ENCODE measurements at places on chromosomes 11 and 22.

DNA sequence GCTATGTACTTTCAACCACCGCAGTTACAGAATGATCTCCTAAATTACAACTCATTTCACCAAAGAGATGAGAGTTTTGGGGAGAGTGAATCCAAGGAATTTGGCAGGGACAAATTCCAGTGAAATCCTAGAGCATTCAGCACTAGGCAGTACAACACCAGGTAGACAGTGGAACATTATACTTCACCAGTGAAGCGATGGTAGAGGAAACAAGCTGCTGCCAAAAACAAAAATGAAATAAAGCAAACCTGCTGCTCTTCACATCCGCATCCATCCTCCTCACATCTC is 16.9 kb downstream of the SMCO4 start:
- DNase-seq: no peak

DNA sequence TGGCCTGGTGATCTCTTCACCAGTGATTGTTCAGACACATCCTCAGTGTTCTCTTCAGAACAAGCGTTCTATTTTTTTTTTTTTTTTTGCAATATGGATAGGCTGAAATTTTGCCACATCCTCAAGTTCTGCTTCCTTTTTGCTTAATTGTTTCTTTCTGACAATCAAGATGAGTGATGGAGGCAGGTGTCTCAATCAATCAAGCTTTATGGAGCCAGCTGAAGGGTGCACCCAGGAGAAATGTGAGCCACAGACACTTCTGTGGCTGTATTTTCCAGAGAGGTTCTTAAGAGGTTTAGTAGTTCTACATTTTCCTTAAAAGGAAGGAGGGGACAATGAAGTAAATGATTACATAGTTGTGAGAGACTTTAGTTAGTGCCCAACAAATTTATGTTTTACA is 43.9 kb upstream of the ASPHD2 start:
- no peak for DNase-seq

DNA sequence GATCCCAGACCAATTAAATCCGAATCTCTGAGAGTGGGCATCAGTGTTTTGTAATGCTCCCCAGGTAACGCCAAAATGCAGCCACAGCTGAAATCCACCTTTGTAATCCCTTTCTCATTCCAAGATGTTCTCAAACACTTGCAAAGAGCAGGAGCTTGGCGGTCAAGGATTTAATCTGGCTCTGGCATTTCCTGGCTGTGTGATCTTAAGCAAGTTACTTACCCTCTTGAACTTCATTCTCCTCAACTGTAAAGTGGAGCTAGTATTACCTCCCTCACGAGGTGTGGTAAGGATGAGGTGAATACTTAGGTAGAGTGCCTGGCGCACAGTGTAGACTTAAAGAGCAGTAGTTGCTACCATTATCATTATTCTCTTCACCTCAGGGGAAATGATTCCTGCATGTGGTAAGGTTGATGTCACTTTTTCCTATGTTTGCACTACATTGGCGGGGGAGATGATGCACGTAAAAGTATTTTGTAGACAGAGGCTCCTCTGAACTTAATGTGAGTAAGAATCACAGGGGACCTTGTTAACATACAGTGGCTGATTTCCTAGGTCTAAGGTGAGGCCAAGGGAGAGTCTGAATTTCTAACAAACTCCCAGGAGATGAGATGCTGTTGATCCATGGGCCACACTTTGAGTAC is 210.4 kb upstream of the PITPNB start:
- DNase-seq: no peak

DNA sequence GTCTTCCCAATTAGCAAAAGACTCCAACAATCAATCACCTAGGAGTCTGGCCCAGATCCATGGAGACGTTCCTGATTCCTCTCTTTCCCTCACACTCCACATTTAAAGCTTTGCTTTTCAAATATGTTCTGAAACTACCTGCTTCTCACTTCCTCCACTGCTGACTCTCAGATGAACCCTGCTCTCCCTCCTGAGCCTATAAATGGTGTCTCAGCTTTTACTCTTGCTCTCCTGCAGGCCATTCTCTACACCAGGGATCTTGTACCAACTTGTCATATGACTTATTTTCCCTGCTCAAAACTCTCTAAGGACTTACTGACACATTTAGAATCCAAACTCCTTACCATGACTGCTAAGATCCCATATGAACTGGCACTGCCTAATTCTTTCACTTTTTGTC is 138.4 kb upstream of the DDI1 start:
- DNase-seq: no peak

- DNase-seq: no peak
Observed at GRCh38 chr11:113129261-113129992, 168.2 kb downstream of the NCAM1 start.

- DNase-seq: no peak
Observed at GRCh38 chr11:3047637-3048036, 9.6 kb downstream of the CARS1 start.

GRCh38 chr11:70063121-70063520 is 15.0 kb upstream of the ANO1 start:
- DNase-seq: peak; percentile 0

DNA sequence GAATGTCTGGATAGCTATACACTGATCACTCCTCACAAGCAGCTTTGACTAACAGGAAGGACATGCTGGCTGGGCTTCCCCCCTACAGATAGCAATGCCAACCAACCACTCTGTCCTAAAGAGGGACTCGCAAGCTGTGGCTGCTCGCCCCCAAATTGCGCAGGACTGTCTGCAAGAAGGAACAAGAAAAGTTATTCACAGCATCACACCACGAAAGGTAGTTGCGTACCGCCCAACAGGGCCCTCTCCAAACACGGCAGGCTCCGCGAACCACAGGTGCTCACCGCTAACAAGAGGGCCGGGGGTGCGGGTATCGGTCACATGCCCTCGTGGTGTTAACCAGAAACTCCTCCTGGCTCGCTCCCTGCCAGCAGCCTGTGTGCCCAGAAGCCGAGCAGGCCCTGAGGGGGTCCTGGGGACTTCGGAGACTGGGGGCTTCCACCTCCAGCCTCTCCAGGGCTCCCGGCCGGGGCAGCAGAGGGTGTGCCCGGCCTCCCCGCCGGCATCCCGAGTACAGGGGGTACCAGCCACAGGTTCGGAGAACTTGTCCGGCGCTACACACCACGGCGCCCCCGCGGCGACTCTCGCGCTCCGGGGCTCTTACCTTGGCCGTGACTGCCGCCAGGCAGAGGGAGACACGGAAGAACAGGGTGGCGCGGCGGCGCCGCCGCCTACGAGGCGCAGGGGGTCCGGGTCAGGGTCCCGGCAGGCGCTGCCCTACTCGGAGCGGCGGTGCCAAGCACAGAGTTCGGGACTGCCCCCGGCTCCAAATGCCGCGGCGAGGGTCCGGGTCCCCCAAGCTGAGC is 682 bp downstream of the LARGE1 start:
- DNase-seq: peak; percentile 47

DNA sequence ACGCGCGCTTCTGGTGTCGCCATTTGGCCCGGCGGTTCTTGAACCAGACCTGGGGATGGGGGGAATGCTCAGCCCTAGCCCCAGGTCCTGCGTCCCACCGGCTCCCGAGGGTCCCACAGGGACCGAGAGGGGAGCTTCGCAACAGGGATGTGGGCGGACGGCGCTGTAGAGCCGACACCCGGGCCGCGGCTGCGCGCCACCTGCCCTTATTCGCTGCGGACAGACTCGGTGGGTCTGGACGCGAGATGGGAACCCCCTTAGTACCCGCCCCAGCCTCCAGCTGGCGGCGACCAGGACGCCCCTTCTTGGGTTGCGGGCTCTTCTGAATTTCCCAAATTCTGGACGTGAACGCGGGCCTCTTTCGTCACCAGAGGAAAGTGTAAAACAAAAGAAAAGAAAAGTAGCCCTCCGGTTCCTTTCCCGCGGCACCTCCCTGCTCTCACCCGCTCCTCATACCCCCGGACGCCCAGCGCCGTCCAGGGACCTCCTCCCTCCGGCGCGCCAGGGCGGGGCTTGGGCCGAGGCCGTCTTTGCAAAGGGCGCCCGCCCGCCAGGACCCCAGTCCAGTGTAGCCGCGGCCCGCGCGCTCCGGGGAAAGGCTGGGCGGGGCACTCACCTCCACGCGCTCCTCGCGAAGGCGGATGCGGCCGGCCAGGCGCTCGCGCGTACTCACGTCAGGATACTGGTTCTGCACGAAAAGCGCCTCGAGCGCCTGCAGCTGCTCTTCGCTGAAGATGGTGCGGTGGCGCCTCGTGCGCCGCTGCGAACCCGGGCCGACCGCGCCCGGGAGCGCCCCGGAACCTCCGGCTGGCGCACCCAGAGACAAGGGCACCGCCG is 827 bp downstream of the GSC2 start:
- no peak for DNase-seq

GRCh38 chr11:40273192-40273732 is 1186.2 kb downstream of the LRRC4C start:
- DNase-seq: no peak

DNA sequence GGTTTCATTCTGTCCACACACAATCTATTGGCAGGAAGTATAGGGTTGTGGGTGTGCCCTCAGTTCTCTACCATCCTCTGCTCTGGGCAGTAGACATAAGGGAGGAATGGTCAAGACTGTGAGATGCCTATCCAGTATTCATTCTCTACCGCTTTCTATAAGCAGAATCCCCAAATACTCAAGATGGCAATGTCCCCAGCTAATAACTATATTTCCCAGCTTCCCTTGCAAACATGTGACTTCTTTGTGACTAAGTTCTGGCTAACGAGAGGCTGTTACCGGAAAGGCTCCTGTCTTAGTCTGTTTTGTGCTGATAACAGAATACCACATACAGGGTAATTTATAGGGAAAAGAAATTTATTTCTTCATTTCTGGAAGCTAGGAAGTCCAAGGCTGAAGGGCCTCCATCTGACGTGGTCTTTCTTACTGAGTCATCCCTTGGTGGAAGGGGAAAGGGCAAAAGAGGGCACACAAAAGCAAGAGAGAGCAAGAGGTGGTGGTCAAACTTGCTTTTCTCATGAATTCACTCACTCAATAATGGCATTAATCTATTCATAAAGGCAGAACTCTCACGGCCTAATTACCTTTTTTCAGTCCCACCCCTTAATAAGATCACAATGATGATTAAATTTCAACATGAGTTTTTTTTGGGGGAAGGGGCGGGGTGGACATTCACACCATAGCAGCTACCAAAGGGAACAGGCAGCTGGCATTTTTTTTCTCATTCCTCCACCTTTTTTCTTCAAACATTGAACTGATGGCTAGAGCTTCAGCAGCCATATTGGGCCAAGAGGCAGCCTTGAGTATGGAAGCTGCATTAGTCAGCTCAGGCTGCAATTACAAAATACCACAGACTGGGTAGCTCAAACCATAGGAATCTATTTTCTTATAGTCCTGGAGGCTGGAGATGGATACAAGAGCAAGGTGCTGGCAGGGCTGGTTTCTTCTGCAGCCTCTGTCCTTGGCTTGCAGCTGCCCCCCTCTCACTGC is 109.7 kb upstream of the OR9Q1 start:
- DNase-seq: no peak

DNA sequence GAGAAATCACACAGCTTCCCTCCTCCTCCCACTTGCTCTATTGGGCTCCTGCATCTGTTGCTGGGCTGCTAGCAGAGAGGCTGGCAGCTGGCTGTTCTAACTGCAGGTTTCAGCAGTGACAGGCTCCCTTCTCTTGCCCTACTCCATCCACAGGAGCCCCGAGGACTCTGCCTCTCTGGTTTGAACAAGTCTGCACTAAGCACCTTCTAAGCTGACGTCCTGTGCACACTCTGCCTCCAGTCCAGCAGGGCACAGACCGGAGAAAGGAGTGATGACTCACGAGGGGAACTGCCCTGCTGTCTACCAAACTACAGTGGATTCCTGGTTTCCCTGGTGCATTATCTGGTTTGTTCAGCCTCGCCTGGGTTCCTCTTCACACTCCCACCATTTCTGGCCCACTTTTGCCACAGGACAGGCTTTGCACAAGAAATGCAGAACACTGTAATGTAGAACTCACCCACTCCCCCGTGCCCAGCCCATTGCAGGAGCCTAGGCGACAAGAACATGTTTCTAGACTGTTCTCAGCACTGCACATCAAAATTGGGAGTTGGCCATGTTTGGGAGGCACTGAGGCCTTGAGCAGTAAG is 26.0 kb downstream of the IL10RA start:
- no peak for DNase-seq

DNA sequence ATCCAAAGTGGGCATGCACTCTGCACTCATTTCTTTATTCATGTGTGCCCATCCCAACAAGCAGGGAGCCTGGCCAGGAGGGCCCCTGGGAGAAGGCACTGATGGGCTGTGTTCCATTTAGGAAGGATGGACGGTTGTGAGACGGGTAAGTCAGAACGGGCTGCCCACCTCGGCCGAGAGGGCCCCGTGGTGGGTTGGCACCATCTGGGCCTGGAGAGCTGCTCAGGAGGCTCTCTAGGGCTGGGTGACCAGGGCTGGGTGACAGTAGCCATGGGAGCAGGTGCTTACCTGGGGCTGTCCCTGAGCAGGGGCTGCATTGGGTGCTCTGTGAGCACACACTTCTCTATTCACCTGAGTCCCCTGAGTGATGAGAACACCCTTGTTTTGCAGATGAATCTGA is 129.3 kb upstream of the B3GAT1 start:
- DNase-seq: no peak

DNA sequence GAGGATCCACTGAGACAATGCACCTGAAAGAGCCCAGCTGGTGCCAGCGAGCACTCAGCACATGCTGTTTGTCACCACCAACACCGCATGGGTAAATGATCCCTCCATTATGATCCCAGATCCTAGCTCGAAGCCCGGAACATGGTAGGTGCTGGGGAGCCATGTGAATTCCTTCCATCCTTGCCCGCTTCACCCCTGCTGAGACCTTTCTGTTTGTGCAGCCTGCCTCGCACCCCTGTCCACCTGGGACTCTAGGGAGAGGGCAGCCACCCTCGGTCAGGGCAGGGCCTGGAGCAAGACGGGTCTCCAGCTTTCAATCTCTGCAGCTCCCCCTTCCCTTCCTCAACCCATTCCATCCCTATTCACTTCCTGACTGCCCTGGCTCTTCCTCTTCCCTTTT is 116.2 kb upstream of the ALX4 start:
- no peak for DNase-seq

GRCh38 chr22:43600265-43600664 is 188.5 kb downstream of the MPPED1 start:
- no peak for DNase-seq

Data from colonic mucosa (tissue), 4 donors.